SW480 (cell line): ENCODE measurements at places on chromosomes 5 and 9.

DNA sequence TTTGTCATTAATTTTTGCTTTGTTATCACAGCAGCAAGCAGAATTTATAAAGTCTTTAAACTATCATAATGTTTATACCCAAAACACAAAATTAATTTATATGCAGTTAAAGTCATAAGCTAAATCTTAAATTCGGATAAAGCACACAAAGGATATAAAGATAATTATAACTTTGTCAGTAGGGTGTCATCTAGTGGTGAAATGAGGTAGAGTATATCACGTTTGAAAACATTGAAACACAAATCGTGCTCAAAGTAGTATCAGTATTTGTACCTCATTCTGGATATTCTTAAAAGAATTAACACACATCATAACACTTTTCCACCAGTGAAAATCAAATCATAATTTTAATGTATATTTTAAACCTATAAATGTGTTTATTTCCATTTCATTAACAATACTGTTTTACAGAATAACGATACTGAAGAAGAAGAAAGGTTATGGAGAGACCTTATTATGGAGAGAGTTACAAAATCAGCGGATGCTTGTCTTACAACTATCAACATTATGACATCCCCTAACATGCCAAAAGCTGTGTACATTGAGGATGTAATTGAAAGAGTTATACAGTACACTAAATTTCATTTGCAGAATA, 129.5 kb downstream of the NIPBL start:
- DNase-seq = peak; percentile 36

- DNase-seq = no peak
Observed at GRCh38 chr9:75451505-75451904, 363.2 kb downstream of the OSTF1 start.

DNA sequence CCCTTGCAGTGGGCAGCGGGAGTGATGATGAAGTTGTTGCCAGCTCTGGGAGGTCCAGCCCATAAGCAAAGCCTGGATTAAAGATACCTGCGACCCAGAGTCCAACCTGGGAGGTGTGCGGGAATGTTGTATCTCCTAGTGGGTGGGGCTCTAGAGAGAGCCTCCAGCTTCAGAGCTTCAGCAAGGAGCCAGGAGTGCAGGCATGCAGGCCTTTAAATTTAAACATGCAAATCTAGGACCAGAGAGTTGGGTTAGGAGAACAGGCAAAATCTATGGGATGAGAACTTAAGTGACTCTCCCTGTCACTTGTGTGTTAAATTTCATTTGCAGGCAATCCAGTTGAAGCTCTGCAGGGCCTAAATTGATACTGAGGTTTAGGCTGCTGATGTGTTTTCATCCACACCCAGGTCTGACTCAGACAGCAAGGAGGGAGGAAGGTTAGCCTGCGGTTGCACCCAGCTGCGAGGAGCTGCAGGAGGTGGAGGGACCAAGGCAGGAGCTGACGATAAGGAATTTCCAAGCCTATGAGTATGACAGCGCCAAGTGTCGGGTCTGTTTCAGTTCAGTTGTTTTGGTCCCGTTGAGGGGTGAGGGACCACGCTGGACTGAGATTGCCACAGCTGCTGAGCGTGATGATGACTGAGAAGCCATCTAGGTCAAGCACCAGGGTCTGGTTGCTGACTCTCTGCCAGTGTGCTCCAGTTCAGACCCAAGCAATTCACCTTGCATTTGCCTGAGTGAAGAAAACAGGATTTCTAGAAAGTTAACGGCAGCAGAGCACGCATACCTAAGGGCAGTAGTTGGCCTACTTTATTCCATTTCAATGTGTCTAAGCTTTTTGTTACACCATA, 243.0 kb downstream of the ICE1 start:
- peak; percentile 42 for DNase-seq

GRCh38 chr9:71835596-71835995, 67.3 kb upstream of the CEMIP2 start:
- DNase-seq = no peak

DNA sequence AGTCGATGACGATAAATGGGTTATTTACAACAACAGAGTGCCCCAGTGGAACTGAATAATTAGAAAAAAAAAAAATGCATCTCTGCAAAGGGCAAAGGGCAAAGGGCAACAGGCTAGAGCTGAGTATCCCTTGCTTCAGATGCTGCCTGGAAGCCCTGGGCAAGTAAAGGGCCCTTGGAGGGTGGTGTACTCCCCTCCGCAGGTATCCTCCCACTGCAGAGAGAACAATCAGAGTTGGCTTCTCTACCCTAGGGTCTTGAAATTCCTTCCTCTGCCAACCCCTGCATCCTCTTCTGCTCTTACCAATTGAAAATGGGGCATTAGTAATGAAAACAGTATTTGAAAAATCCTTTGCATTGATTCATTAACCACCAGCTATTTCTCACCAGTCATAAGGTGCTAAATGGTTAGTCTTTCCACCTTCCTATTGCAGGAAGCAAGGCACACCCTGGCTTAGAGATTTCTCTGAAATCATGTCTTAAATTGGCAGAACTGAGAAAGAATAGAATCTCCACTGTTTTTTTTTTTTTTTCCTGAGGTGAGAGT, 122.6 kb downstream of the SEMA6A start:
- DNase-seq = no peak

- no peak for DNase-seq
Observed at GRCh38 chr9:93320591-93321219, 130.8 kb upstream of the FAM120A start.

DNA sequence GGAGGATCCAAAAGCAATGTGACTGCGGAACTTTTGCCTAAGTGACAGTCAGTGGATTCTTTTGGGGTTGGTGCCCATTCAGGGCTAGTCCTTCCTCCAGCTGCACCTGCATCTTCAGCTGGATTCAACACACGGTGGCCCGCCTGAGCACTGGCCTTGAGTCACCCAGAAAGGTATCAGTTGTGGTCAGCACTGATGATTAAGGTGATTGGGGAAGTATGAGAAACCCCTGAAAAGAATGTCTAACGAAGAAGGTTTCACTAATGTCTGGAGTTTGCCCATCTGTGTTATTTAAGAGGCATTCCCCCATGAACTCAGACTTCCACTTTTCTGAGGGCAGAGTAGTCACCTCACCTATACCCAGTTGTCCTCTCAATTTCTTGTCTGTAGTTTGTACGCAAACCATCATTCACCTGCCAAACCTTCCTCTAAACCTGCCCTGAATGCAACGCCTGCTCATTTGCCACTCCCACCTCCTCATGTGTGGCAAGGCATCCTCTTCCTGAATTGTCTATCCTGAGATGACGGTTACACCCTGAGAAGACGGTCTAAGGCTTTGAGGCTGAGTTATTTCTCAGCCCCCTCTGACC, 27.2 kb downstream of the CSF2 start:
- DNase-seq = peak; percentile 44

GRCh38 chr5:154428208-154428607, 17.6 kb upstream of the SAP30L start:
- DNase-seq = no peak

DNA sequence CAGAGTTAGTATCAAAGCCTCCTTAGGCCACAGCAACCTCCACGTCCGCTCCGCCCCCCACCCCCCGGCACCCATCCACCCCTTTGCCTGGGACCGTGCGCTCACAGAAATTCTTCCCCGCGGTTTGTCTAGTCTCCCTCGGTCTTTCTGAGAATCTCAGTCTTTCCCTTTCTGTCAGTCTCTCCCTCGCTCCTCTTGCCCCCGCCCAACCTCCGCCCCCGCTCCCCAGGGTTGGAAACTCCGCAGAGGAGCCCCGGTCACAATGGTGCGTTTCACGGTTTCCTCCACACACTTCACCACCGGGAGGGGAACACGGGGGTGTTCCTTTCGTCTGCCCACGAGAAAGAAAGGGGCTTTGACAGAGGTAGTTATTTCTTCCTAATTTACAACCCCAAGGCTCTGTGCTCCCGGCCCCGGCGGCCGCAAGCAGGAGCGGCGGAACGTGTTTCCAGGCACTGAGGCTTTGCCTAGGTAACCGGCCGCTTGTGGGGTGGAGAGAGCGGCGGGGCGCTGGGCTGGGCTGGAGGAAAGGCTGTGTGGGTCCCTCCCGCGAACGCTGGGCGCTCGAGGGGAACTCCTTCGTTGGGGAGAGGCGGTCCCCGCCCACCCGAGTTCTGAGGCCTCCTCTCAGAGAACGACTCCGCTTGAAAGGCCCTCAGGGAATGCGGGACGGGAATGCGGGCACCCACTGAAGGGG, 2.1 kb downstream of the NR4A3 start:
- DNase-seq = peak; percentile 22

DNA sequence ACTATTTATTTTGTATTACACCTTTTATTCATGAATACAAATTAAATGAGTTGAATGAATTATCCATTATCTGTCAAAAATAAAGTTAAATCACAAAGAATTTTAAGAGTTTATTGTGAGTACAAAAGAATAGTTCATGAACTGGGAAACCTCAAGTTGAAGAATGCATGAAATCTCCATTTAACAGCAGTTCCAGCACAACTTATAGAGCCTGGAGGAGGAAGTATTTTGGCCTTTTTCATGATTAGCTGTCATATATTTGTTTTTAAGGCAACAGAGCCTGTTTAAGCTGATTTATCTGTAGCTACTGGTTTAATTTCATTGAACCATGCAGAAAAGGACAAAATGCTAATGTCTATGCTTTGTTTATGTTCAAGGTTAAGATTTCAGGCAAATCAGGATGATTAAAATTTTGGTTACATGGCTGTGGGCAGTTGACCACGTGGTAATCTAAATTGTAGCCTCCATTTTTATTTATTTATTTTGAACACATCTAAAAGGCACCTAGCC, 12.2 kb downstream of the SPINK1 start:
- DNase-seq = no peak

DNA sequence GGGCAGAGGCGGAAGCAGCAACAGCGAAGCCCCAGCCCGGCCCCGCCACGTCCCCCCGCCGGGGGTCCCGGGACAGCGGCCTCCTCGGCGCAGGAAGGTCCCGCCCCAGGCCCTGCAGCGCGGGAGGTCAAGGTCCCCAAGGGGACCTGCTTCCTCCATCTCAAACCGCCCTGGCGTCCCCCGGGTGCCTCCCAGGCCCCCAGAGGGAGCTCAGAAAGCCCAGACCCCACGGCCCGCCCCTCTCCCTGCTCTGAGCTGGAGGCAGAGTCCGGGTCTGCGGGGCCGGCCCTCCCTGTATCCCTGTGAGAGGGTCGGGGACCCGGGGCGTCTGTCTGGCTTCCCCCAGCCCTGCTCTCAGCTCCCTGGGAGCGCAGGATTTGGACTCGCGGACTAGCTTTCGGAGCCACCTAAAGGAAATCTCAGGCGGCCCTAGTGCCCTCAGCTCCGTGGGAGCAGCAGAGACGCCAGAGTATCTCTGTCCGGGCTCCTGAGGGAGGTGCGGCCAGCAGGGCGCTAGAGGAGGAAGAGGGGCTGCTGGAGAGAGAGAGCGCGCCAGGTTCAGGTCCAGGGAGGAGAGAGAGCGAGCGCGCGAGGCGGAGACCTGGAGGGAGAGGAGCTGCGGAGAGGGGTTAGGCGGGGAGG, 30.7 kb downstream of the EXOC3 start:
- DNase-seq = peak; percentile 73

GRCh38 chr9:8232726-8233125, 433.1 kb upstream of the DMAC1 start:
- DNase-seq = no peak

- DNase-seq = no peak
Observed at GRCh38 chr5:142248853-142249462, 75.9 kb downstream of the SPRY4 start.

DNA sequence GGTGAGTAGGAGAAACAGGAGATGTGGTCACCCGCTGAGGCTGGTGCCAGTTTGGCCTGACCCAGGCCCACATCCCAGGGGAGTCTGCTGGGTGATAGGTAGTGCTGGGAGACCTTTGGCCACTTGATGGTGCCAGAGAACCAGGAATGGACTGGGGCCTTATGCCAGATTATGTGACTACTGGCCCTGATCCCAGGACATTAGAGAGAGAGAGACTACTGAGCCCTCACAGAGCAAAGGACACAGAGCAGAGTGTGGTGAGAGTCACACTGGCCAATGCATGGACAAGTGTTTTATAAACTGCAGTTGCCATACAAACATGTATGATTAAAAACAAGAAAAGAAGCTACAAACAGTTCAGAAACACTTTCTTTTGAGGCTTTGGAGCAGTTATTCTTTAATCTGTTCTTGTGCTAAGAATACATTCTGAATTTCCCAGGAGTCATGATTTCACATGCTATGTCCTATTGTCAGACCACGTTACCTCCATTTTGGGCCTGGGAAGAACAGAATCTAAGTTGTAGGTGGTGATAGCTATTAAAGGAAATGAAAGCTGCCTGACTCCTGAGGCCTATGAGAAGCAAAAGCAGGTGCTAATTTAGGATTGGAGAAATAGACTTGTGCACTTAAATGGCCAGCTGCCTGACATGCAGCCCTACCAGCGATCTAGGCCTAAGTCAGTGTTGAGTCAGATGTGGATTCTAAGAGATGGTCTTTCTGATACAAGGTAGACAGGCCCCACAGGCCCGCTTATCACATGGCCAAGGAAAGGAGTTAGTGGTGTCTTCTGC, 32.6 kb upstream of the TMOD1 start:
- peak; percentile 69 for DNase-seq

GRCh38 chr5:74578356-74579044, 62.0 kb downstream of the ENC1 start:
- no peak for DNase-seq

DNA sequence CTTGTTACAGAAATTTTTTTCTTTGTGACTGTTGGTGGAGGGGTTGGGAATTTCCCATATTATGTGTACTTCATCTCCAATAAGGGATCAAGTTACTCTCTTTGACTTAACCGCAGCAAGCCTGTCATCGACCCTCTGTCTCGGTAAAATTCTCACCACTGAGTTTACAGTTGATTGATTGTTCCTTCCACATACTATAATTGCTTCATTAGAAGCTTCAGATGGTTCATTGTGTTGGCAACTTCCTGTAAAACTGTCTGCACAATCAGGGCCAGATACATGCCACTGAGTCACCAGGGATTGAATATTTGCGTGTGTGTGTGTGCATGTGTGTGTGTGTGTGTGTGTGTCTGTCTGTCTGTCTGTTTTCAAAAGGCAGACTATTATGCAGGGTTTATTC, 176.6 kb downstream of the ZNF462 start:
- peak; percentile 51 for DNase-seq

DNA sequence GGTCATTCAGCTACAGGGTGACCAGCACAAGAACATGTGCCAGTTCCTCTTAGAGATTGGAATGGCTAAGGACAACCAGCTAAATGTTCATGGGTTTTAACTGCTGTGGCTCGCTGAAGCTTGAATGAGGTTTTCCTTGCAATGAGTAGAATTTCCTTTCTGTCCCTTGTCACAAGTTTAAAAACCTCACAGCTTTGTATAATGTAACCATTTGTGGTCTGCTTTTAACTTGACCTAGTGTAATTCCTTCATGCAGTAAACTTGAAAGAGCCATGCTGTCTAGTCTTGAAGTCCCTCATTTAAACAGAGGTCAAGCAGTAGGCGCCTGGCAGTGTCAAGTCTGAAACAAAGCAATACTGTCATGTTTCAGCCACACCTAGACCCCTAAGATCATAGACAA, 181.3 kb upstream of the DMRT1 start:
- no peak for DNase-seq

GRCh38 chr9:69412741-69413150, 87.7 kb downstream of the ENTREP1 start:
- peak; percentile 45 for DNase-seq

DNA sequence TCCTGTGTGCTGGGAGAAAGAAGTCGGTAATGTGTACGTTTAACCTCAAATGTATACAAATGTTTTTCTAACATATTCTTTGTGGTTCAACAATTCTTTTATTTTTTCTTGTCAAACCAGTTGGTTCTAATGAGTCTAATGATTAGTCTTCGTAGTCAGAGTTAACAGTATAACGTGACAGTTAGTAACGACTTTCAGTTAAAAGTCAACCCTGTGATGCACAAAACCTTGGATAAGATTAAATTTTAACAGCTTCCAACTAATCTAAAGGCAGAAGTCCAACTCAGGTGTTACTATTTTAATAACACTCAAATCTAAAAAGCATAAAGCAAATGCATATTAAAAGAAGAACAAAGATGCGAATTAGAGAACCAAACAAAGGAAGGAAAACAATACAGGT, 47.0 kb downstream of the SEMA6A start:
- DNase-seq = no peak
